HFF-Myc (cell line): ENCODE measurements at places on chromosomes 16 and 17.

DNA sequence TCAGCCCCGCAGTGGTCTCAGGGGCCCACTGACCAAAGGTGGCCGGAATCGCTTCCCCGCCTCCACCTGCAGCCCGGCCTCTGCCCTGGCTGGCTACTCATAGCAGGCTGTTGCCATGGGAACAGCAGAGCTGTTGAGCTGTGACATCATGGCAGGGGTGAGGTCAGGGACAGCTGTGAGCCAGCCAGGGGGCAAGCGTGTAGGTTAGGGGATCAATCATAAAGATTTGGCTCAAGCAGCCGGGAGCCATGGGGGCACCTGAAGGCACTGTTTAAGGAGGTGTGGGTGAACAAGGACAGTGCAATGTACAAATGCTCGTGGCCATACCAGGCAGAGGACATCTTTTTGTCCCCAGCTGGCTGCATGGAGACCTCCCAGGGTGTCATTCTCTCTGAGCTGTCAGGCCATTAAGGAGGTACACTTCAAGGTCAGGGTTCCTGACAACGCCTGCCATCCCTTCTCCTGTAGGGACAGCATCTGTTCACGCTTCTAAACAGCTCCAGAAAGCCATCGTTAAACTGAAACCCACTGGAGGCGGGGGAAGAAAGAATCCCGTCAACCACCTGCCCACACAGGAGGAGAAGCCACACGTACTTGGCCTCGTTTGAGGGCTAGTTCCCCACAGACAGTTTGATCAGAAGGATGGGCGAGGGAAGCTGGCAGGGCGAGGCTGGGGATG lies at the start of gene CEP295NL:
CEP295NL (minus strand) TSS at position 101 of the 679 bp plus-strand sequence. CDS start 1,373 bp downstream, outside the sequence.
- DNase-seq: no peak

- DNase-seq: no peak
Observed at GRCh38 chr17:60165223-60165622, 15.4 kb downstream of the CA4 start.

DNA sequence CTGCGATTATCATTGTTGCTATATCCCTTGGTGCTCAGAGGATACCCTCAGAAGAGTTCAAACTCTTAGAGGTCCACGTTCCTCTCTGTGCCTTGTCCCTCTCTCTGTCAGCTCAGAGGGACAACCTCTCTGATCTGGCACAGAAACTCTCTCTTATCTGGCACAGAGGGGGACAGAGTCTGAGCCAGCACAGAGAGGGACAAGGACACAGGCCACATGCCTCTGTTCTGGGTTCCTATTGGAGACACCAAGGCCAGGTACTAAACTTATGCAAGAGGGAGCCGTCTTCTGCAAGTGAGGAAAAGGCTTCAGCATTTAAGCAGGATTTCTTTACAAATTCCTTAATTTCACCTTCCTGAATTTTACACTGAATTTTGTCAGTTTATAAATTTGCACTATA lies 565.2 kb downstream of the TOX3 start:
- DNase-seq: no peak

GRCh38 chr16:80191928-80192327 lies 348.9 kb upstream of the DYNLRB2 start:
- DNase-seq: no peak

DNA sequence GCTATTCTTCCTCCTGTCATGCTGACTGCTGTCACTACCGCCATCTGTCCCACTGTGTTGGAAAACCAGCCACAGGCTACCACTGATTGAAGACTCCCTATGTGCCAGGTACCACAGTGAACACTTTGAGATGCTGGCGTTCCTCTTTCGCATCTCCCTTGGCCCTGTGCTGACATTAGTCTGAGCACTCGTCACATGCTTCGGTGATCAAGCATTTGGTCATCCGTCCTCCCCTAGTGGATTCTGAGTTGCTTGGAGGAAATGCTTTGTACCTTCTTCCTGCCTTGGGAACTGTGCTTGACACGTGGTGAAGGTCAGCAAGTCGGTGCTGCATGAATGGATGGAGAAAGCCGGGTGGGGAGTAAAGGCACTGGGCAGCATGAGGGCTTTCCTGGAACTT lies 260.1 kb downstream of the SNX29 start:
- DNase-seq: no peak

DNA sequence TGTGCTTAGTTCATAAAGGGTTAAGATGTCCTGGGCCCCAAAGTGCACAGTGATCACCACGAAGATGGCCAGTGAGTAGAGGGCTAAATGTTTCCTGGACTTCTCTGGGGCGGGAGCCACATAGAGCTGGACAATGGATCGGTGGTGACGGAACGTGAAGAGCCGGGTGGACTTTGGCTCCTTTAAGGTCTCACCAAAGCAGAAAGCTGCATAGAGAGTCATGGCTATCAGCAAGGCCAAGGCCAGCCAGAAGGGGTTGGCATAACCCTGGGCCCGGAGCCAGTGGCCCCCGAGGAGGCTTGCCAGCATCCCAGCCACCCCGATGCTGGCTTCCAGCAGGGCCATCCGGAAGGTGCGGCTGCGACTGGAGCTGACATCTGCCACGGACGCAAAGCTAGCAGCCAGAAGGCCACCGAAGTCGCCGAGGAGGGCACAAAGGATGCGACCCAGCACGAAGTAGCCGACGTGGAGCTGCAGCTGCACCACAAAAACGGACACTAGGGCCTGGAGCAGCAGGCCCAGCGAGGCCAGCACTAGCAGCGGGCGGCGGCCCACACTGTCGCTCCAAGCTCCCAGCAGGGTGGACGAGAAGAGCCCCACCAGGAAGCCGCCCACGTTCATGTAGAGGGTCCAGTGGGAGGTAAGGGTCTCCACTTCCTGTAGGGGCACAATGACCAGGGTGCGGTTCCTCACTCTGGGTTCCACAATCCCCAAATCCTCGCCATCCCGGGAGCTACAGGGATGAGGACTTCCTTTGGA lies 1.0 kb downstream of the SLC46A1 start:
- no peak for DNase-seq

DNA sequence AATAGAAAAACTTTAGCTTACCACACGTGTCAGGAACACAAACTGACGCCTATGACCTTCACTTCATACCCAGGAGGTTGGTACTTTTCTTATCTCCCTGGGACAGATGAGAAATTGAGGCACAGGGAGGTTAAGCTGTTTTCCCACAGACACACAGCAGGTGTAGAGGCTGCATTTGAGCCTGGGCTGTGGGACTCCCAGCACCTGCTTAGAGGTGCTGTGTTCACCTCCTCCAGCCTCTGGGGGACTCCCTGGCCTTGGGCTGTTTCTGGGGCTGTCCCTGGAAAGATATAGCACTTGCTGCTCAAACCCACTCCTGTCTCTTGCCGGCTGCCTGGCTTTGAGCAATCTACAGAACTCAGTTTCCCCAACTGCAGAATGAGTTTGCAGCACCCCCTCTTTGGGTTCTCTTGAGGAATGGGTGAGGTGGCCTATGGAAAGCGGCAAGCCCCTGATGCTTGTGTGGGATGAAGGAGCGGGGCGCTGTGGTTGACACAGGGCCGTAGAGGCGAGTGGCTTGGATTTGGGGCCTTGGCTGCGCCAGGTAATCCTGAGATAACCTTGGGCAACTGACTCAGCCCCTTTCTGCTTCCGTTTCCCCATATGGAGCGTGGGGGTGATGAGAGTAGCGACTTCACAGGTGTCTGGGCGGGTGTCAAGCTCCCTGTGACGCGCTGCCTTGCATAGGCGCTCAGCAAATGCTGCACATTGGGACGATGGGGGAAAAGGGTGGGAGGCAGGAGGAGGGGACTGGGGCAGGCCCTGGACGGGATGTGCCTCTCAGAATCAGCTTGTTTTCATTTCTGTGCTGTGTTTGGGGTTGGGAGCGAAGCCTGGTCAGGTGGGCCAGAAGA lies 104.5 kb upstream of the CIBAR2 start:
- DNase-seq: no peak

DNA sequence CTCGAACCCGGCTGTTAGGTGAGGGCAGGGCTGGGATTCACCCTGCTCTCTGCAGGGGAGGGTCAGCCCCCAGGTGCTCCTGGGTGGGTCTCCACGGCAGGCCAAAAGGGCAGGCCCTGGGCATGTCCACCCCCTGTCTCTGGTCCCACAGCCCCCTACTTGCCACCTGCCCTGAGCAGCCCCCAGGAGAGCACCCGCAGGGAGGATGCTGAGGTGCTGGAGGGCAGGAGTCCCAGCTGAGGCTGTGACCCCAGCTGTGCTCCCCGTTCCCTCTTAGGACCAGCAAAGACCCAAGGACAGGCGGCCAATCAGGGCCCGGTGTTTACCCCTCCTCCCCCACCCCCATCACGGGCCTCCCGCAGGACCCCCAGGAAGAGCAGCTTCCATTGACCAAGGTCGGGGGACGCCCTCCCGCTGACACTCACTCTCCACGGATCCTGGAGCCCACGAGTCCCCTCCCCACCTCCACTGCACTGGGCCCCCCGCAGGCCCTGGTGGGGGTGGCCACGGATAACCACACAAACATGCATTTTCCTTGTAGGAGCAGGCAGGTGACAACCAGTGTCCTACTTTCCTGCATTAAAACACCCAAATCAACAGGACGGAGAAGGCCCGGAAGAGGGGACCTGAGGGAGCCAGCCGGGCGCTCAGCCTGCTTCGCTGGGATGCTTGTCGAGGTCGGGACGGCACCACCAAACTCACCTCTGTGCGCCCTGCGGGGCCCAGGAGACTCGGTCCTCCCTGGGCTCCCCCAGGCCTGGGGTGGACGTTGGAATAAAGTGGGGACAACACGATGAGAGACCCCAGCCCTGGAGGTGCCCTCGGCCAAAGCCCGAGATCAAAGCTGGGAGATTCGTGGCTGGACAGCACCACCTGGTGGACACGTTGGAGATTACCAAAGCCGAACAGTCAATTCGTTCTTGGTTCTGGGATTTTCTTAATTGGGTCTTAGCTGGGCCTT lies 22.5 kb upstream of the ENPP7 start:
- DNase-seq: no peak

- no peak for DNase-seq
Observed at GRCh38 chr17:80794281-80795089, 197.2 kb upstream of the CHMP6 start.

- no peak for DNase-seq
Observed at GRCh38 chr16:6190776-6191175, 1093.2 kb upstream of the EEF2KMT start.

- DNase-seq: no peak
Observed at GRCh38 chr17:33509331-33509730, 216.2 kb upstream of the ASIC2 start.

DNA sequence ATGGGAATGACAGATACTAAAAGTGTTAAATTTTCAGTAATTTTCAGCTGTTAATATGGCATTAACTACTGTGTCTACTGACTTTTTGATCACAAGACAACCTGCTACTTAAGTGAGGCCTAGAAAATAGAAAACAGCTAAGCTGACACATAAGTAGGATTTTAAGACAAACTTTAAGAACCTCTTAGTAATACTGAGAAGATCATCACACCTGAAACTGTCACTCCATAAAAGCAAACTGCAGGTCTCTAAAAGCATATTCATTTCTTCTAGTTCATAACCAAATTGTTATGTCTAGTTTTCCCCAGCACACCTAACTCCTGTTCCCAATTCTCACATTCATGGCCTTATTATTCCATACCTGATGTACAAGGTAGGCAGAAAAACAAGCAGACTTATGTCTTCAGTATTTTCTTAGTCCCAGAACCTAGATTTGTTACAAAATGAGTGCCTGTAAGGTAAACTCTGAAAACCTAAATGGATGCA lies 8.0 kb downstream of the SRSF1 start:
- no peak for DNase-seq

- DNase-seq: no peak
Observed at GRCh38 chr16:30546115-30546514, 11.5 kb upstream of the ZNF747 start.

DNA sequence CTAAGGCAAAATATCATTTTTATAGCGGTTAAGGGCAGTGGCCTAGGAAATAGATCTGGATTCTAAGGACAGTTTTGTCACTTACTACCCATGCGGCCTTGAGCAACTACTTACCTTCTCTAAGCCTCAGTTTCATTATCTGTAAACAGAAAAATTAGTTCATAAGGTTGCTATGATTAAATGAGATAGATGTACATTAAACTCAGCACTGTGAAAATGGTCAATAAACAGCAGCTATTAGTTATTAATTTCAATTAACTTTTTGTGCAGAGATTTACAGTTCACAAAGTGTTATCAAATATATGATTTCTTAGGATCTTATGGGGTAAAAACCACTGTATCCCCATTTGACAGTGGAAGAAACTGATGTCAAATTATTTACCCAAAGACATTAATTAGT lies 135.5 kb upstream of the CORO6 start:
- DNase-seq: no peak

GRCh38 chr17:77359236-77359635 lies 218.5 kb downstream of the SEC14L1 start:
- DNase-seq: no peak

DNA sequence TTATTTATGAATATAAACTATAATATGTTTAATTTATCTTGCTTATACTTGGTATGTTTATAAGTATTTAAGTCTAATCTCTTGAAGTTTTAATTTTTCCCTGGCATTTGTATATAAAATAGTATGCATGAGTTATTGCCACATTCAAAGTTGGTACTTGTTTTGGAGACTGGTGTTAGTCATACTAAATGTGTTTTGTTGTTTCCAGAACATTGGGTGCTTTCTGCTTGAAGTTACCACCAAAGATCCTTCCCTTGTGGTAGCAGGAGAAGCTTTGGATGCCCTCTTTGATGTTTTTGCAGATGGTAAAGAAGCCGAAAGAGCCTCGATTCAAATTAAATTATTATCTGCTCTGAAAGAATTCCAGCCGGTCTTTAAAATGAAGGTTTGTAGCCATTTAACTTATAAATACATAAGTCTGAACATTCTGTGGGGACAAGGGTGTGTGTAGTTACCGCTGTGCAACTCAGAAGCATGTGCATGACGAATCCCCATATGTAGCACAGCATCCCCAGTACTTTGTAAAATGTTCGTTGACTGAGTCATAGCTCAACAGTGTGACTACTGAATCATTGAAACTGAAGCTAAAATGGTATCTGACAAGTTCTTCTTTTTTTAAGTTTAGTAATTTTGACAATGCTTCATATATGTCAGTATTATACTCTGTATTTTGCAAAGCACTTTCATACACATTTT lies 36.4 kb downstream of the HEATR3 start:
- peak; percentile 44 for DNase-seq

DNA sequence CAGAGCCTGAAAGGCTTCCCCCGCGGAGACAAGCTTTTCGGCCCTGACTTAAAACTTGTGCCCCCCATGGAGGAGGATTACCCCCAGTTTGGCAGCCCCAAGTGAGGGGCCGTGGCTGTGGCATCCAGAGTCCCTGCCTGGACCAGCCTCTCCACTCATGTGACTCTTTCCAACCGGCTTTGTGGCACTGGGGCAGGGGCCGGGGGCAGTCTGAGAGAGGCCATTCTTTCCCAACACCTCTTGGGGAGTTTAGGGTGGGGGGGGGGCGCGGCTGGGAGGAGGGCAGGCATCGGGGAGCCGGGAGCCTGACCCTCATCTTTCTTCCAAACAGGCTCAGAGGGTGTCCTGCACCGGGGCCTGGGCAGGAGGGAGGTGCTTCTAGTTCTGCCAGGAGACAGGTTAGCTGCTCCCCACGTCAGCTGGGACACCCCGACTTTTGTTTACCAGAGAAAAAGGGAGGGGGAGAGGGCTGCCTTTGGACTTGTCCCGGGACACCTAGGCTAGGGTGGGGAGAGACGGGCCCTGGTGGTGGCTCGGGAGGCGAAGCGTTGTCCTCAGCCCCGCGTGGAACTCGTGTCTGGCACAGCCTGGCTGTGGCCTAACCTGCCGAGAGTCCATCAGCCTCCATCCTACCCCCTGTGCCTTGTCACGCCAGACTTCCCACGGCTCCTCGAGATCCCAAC lies 7.3 kb upstream of the SERPINF1 start:
- no peak for DNase-seq
